Upper lobe of right lung (tissue), 1 donor: ENCODE measurements at places on chromosomes 2 and 18. TPM values are rescaled to one million over a fixed set of nuclear protein-coding genes. Genes with fewer than 3 reads are reported as not detected.

- no peaks in the 10 kb centered on the region for H3K4me1 ChIP-seq
- H3K27ac ChIP-seq, result no peak overlapping the region
- H3K4me3 ChIP-seq, result no peak overlapping the region
- no peaks in the 10 kb centered on the region for H3K36me3 ChIP-seq
Measured at GRCh38 chr2:104744537-104744936, 109.4 kb upstream of the POU3F3 start.

DNA sequence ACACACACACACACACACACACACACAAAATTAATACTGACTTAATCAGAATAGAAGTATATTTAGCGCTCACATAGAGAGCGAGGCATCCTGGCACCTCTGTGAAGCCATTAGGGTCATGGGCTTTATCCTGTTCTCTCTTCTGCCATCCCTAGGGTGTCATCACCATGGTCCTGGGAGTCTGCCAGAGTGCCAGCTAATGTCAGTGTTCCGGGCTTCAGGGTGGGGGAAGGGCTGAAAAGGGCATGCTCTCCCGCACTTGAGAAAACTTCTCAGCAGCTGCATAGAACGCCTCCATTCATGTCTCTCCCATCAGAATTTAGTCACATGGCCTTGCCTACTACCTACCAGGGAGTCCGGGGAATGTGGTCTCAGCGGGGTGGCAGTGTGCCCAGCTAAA, 19.7 kb upstream of the DYNC2LI1 start:
- H3K4me1 ChIP-seq, result peaks cover 1% of the 10 kb centered on the region
- DNase-seq, result no peak
- no peaks in the 10 kb centered on the region for H3K36me3 ChIP-seq
- H3K27ac ChIP-seq, result no peak overlapping the region
- H3K4me3 ChIP-seq, result no peak overlapping the region

- no peaks in the 10 kb centered on the region for H3K27me3 ChIP-seq
- peak overlapping the region; percentile 86 for H3K27ac ChIP-seq
- peak; percentile 91 for DNase-seq
- no peaks in the 10 kb centered on the region for H3K36me3 ChIP-seq
Measured at GRCh38 chr2:43127208-43127940, 99.0 kb downstream of the ZFP36L2 start.

- H3K27me3 ChIP-seq, result no peaks in the 10 kb centered on the region
- H3K4me1 ChIP-seq, result peaks cover 4% of the 10 kb centered on the region
- DNase-seq, result no peak
- H3K4me3 ChIP-seq, result no peak overlapping the region
- no peak overlapping the region for H3K27ac ChIP-seq
Measured at GRCh38 chr2:120319686-120320317, 26.1 kb upstream of the INHBB start.

GRCh38 chr18:79794846-79795245, 2.9 kb upstream of the KCNG2 start:
- peak; percentile 48 for DNase-seq
- no peak overlapping the region for H3K27ac ChIP-seq
- H3K27me3 ChIP-seq, result peaks cover 52% of the 10 kb centered on the region
- H3K4me3 ChIP-seq, result no peak overlapping the region
- H3K4me1 ChIP-seq, result peaks cover 26% of the 10 kb centered on the region

DNA sequence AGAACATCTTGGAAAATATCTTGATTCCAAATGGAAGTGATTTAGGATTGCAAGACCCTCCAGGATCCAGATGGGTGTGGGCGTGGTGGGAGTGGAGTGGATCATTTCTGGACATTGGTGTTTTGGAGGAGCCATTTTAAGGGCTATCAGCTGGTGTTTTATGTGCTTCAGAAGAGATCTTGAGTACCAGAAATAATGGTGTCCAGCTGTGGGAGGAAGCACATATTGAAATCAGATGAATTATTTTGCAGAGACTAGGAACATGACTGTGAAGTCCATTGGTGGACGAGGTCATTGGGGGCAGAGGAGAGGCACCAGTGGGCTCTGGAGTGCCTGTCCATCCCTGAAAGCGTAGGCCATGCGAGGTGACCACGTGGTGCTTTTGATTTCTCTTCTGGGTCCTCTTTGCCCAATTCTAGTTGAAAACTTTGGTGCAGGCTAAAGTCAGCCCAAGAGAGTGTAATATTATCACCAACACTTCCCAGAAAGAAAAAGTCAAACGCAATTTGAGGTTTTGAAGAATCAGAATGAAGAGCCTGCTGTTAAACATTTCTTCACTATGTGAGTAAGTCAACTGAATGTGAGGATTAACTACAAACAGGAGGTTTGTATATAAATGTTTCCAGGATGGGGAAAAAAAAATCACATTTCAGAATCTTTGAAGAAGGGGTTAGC, 31.6 kb downstream of the RNF144A start:
- DNase-seq, result no peak
- H3K4me1 ChIP-seq, result no peaks in the 10 kb centered on the region
- H3K27ac ChIP-seq, result no peak overlapping the region
- H3K36me3 ChIP-seq, result no peaks in the 10 kb centered on the region
- no peak overlapping the region for H3K4me3 ChIP-seq

GRCh38 chr2:238108423-238109183, 8.5 kb downstream of the ESPNL start:
- H3K27ac ChIP-seq, result no peak overlapping the region
- DNase-seq, result peak; percentile 62
- peaks cover 16% of the 10 kb centered on the region for H3K4me1 ChIP-seq
- H3K27me3 ChIP-seq, result no peaks in the 10 kb centered on the region
- H3K4me3 ChIP-seq, result no peak overlapping the region
- H3K36me3 ChIP-seq, result no peaks in the 10 kb centered on the region

DNA sequence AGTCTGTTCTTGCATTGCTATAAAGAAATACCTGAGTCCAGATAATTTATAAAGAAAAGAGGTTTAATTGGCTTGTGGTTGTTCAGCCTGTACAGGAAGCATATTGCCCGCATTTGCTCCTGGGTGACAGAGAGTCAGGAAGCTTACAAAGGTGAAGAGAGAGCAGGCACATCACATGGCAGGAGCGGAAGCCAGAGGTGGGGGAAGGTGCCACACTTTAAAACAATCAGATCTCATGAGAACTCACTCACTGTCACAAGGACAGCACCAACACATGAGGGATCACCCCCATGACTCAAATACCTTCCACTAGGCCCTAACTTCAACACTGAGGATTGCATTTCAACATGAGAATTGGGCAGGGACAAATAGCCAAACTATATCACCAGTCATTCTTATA, 124.8 kb upstream of the COL5A2 start:
- no peaks in the 10 kb centered on the region for H3K4me1 ChIP-seq
- H3K4me3 ChIP-seq, result no peak overlapping the region
- no peaks in the 10 kb centered on the region for H3K27me3 ChIP-seq
- H3K36me3 ChIP-seq, result no peaks in the 10 kb centered on the region

- no peak for DNase-seq
- no peaks in the 10 kb centered on the region for H3K4me1 ChIP-seq
- no peak overlapping the region for H3K27ac ChIP-seq
- no peak overlapping the region for H3K4me3 ChIP-seq
- no peaks in the 10 kb centered on the region for H3K27me3 ChIP-seq
Measured at GRCh38 chr2:8858910-8859309, 21.5 kb upstream of the KIDINS220 start.

DNA sequence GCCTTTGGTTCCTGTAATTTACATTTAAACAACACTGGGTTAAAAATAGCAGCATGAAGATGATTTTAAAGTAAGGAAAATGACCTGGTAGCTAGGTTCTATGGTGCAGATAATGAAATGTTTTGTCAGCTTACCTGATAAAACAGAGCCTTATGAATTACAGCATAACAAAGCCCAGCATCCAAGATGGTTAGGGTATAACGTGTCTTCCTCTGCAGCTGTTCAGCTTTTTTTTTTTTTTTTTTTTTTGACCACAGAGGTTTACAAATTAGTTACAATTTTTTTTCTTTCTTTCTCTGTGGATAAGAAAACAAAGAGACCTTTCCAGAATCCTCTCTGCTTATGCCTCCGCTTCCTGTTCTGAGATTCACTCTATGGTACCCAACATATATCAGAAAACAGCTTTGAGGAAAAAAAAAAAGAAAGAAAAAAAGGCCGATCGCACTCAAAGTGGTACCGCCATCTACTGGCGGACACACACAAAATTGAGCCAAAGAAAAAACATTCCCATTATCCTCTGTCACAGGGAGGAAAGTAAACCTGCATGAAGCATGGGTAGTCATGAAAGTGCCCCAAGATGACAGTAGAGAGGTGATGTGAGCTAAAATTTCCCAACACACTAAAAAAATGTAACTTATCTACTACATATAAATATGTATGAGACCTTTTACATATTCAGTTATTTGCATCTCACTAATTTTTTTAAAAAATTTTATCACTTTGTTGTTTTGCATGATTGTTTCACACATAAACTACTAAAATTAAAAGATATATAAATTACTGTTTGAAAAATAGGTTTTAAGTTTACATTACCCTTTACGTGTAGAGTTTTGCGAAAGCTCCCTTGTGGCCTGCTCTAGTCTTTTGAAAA, at the start of gene SCN3A:
SCN3A (minus strand) TSS at position 362 of the 871 bp plus-strand sequence. CDS start 27,656 bp downstream, outside the sequence.
- no peak within 1 kb of the TSS for H3K27ac ChIP-seq
- DNase-seq, result no peak
- H3K4me3 ChIP-seq, result no peak within 1 kb of the TSS
- no peaks in the 10 kb centered on the region for H3K36me3 ChIP-seq

DNA sequence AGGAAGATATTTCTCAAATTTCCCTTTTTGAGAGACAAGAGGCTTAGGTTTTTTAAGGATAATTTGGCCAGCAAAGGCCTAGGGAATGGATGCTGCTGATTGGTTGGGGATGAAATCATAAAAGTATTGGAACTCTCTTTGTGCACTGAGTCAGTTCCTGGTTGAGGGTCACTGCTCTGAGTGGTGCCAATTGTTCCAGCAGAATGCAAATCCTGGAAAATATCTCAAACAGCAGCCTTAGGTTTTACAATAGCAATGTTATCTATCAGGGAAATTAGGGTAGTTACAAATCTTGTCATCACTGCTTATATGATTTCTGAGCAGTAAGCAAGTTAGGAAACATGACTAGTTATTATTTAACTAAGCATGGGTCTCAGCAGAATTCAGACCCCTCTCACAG, 96.2 kb downstream of the RAD51AP2 start:
- no peaks in the 10 kb centered on the region for H3K27me3 ChIP-seq
- H3K27ac ChIP-seq, result no peak overlapping the region
- no peaks in the 10 kb centered on the region for H3K36me3 ChIP-seq
- H3K4me3 ChIP-seq, result no peak overlapping the region
- H3K4me1 ChIP-seq, result no peaks in the 10 kb centered on the region

DNA sequence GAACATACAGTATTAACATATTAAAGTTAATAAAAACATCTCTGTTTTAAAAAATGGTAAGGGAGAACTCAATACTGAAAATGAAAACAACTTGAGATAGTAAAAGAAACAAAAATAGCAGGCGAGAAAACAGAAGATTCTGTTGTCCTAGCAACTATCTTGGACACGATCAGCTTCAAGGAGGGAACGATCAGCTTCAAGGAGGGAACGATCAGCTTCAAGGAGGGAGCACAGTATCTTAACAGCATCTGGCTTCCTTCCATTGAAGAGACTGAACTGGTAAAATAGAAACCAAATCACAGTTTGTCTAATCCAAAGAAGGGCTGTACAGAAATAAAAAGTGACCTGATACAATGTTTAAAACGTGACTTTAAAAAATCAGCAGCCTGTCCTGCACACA, 51.8 kb downstream of the NDUFA10 start:
- peaks cover 34% of the 10 kb centered on the region for H3K36me3 ChIP-seq
- no peaks in the 10 kb centered on the region for H3K27me3 ChIP-seq
- no peak overlapping the region for H3K27ac ChIP-seq

DNA sequence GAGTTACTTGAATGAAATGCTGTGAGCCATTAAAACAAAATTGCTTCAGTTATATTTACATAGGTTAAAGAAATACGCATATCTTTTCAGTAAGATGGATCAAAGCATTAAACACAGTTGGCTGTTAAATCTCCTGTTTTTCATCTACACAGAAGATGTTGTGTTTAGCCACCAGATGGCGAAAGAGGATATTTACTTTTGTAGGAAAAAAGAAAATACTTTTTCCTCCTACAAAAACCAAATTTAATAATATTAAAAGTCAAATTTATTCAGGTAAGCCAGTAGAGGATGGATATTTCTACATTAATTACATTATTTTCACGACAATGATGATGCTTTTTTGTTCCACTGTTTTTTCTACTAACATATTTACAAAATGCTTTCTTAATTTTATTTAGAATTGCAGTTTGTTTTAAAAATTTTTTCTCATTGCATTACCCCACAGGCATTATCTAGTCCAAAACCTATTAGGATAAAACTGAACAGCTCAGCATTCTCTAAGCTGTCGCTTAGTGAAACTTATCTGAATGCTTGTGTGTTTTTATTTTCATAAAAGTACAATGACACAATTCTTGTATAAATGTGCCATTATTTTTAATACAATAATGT, 173.7 kb downstream of the ASXL3 start:
- no peak overlapping the region for H3K27ac ChIP-seq
- DNase-seq, result no peak
- no peaks in the 10 kb centered on the region for H3K27me3 ChIP-seq
- H3K4me3 ChIP-seq, result no peak overlapping the region
- no peaks in the 10 kb centered on the region for H3K36me3 ChIP-seq

DNA sequence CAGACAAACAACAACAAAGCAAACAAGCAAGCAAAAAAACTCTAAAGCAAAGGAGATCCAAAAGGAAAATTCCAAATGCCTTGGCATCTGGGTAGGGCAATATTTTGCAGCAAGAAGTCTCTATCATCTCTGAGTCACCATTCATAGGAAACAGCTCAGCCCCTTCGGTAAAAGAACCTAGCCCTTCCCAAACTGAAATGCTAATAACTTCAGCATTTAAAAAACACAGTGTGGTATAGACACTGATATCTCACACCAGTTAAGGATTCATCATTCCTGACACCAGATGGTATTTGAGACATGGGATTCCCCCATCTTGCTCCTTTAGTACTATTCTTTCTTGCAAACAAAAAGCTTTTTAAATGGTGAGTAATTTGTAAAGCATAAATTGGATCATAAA, 491.8 kb downstream of the TXNL1 start:
- H3K27ac ChIP-seq, result no peak overlapping the region
- no peaks in the 10 kb centered on the region for H3K4me1 ChIP-seq
- no peaks in the 10 kb centered on the region for H3K27me3 ChIP-seq
- H3K36me3 ChIP-seq, result no peaks in the 10 kb centered on the region

GRCh38 chr2:128600581-128601297, 282.1 kb upstream of the HS6ST1 start:
- H3K27me3 ChIP-seq, result no peaks in the 10 kb centered on the region
- no peak for DNase-seq
- H3K27ac ChIP-seq, result no peak overlapping the region
- H3K4me3 ChIP-seq, result no peak overlapping the region

ANKRD30B gene
- not detected for total RNA-seq

RALB gene
- total RNA-seq, result 65.9 TPM

CFAP65 gene
- not detected for total RNA-seq

GALR1 gene
- 0.06 TPM for total RNA-seq

G6PC2 gene
- total RNA-seq, result not detected

HOXD4 gene
- total RNA-seq, result 0.84 TPM

TMEM178A gene
- 9.5 TPM for total RNA-seq

CYP20A1 gene
- 35.0 TPM for total RNA-seq

POTEJ gene
- total RNA-seq, result not detected

TUBB8B gene
- total RNA-seq, result 0.38 TPM
